ENCODE measurements at places on chromosomes 7 and 10.

DNA sequence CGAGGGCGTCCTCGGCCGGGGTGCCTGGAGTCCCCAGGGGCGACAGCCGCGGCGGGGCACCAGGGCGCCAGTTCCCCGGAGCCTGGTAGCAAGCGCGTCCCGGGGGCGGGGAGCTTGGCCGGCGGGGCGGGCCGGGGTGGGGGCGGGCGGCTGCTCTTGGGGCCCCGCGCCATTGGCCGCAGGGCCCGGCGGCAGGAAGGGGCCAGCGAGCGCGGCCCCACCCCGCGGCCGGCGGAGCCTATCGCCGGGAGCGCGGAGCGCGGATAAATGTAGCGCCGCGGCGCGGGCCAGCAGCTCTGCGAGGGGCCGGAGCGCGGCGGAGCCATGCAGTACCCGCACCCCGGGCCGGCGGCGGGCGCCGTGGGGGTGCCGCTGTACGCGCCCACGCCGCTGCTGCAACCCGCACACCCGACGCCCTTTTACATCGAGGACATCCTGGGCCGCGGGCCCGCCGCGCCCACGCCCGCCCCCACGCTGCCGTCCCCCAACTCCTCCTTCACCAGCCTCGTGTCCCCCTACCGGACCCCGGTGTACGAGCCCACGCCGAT, at the start of gene HHEX:
Gene HHEX, plus strand, starts transcription at position 293 of the 548 bp plus-strand sequence. Its CDS starts 32 bp downstream, at position 325.
- DNase-seq = peak; percentile 87

- no peak for DNase-seq
These were observed 12.5 kb downstream of the ITGB8 start for GRCh38 chr7:20343205-20343604.

- DNase-seq = no peak
These were observed 477.5 kb upstream of the FOXK1 start for GRCh38 chr7:4204513-4205165.

GRCh38 chr10:85611093-85611740, 755.4 kb downstream of the GRID1 start:
- no peak for DNase-seq

DNA sequence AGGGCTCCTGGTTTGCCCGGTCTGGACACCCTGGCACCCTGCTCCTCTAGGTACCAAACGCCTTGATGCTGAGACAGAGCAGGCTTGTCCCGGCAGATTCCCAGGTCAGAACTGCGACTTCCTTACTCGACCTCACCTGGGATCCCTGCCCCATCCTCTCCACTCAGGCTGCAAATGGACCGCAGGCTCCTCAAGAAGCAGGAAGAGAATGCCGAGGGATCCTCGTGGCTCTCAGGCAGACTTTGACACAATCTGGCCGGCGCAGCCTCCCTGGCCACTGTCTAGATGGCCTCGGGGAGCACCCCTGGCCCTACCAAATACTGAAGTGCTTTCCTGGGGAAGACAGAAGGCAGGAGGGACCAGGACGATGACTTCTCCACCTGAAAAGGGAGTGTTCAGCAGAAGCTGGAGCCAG, 421 bp upstream of the NODAL start:
- DNase-seq = no peak

DNA sequence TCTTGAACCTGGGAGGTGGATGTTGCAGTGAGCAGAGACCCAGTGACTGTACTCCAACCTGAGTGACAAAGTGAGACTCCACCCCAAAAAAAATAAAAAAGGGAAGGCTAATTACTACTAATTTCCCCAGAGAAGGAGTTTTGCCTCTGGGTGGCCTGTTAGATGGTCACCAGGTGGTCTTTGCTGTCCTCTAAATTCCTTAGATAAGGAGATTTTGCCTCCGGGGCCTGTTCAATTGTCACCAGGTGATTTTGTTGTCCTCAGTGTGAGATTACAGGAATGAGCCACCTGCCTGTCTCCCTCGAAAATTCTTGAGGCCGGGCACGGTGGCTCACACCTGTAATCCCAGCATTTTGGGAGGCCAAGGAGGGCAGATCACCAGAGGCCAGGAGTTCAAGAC, 24.4 kb upstream of the ZMIZ2 start:
- no peak for DNase-seq

DNA sequence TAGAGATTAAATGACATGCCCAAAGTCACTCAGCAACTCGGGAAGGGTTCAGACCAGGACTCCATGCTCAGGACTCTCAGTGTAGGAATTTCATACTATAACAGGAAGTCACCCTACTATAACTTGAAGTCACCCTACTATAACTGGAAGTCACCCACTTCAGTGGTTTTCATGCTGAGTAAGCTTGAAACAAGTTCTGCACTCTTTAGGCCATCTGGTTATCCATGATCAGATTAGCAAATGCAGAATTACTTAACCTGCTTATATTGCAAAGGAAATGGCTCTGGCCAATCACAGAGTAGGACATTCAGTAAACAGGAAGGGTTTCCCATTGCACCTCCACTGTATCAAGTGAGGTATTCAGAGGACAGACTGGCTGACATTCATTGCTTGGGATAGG, 1240.4 kb downstream of the GATA3 start:
- DNase-seq = peak; percentile 5

GRCh38 chr10:132542086-132542775, 4.6 kb downstream of the INPP5A start:
- DNase-seq = no peak

- DNase-seq = no peak
These were observed 186.1 kb upstream of the KAT6B start for GRCh38 chr10:74640134-74640921.

GRCh38 chr7:93723424-93724124, 149.1 kb upstream of the CALCR start:
- no peak for DNase-seq

DNA sequence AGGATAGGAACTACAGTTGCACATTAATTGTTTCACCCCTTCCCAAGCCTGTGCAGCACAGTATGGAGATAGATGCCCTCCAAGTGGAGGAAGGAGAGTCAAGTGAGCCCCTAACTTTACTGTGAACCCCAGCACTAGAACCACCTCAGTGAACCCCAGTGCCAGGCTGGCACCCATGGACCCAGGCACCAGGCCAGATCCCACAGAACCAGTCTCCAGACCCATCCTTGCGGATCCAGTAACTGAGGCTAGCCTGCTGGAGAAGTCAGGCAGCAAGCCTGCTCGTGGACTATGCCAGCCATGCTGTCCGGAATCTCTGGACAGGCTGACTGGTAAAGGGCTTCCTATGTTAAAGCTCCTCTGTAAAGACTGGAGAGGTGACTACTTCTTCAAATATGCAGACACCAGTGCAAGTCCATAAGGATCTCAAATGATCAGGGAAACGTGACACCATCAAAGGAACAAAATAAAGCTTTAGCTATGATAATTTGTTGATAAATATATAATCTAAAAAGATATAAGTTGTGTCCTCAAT, 27.7 kb downstream of the SHOC2 start:
- no peak for DNase-seq

GRCh38 chr10:108789336-108789735, 1134.0 kb downstream of the XPNPEP1 start:
- DNase-seq = no peak

GRCh38 chr10:28559618-28560017, 26.7 kb downstream of the WAC start:
- no peak for DNase-seq

- no peak for DNase-seq
These were observed 177.9 kb downstream of the RNF133 start for GRCh38 chr7:122520971-122521555.

DNA sequence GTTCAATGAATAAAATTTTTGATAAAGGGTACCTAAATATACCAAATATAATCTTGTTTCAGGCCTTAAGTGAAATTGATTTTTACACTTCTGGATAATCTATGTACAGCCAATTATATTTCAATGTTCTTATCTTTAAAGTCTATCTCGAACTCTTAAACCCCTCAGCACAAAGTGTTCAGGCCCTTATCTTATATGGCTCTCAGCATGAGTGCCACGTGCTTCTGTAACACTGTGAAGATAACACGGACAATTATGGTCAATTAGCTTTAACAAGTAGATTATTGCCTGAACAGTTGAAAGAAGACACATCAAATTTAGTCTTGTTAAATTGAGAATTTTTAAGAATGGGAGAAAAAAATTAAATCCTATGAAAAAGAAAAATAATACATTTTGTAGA, 40.4 kb upstream of the DMTF1 start:
- DNase-seq = no peak

DNA sequence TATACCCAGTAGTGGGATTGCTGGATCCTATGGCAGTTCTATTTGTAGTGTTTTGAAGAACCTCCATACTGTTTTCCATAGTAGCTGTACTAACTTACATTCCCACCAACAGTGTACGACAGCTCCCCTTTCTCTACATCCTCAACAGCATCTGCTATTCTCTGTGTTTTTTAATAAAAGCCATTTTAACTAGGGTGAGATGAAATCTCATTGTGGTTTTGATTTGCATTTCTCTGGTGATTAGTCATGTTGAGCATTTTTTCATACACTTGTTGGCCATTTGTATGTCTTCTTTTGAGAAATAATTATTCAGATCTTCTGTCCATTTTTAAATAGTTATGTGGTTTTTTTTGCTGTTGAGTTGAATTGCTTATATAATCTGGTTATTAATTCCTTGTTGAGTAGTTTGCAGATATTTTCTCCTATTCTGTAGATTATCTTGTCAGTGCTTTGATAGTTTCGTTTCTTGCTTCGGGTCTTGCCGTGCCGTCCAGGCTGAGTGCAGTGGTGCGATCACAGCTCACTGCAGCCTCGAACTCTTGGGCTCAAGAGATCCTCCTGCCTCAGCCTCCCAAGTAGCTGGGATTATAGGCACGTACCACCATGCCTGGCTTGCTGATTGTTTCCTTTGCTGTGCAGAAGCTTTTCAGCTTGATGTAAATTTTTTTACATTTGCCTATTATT, 12.0 kb downstream of the MTG1 start:
- no peak for DNase-seq

DNA sequence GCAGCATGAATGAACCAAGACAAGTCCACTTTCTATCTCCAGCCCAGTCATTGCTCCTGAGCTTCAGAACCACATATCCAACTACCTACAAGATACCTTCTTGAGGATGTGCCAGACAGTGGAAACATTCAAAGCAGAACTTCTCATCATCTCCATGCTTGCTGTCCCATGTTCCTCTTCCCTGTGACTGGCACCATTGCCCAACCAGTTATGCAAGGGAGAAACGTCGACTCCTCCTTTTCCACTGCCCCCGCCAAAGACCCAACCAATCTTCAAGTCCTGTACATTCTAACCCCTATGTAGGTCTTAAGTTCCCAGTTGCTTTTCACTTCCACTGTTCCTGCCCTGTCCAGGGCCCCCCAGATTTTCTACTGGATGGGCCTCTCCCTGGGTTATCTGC, 225.7 kb downstream of the RPS24 start:
- no peak for DNase-seq

- no peak for DNase-seq
These were observed 26.0 kb upstream of the MCU start for GRCh38 chr10:72665925-72666324.

GRCh38 chr7:18126281-18126680, 98.6 kb upstream of the PRPS1L1 start:
- DNase-seq = no peak

DNA sequence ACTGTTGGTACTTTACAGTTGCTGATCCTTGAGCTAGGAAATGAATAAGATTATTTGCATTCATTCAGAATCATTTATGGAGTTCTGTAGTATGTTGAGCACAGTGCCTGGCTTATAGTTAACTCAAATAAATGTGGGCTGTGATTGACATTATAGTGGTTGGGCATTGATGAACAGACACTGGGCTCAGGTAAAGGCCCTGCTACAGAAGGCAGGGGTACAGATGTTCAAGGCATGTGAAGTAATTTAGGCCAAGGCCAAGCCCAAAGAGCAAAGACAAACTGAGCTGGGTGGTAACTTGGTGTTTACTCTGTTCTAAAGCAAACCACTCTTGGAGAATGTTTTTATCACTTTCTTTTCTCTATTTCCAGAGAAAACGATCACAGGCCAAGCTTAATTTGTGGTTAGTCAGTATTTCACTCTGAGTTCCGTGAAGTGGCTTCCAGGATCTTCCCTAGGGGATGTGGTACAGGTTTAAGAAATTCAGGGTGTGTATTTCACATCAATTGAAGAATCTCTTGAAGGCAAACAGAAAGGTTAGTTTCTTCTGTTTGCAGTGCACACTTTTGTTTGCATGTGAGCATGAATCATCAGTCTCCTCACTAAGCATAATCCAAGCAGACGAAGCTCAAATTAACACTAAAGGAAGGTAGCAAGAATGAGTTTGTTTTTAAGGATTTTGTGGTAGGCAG, 113.9 kb upstream of the PRR15 start:
- no peak for DNase-seq

- DNase-seq = no peak
These were observed 94.0 kb downstream of the ELMO1 start for GRCh38 chr7:37354656-37355131.

DNA sequence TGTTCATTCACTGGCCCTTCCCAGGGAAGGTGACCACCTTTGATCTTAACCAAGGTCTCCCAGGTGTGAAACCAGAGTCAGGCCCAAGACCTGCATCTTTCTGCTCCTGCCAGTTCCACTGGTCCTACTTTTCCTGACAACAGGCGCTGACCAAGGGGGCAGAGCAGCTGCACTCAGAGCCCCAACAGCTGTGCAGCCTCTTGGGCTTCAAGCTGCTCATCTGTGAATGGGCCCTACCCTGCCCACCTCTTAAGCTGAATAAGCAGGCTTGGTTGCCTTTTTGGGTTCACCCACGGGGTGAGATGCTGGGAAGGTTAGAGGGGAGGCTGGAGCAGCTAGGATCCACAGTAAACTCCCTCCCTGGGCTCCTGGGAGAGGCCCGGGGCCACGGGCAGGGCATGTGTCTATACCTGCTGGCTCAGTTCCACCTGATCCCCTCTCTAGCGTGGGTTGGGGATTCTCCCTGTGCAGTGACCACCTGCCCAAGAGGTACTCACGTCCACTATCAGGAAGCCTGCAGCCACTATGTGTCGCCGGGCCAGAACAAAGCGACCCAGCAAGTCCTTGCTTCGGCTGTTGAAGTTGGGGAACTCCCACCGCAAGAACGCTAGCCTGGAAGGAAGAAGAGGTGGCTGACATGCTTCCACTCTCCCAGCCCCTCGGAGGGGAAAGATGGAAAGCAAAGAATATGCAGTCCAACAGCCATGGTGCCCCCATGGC, 10.6 kb downstream of the TBRG4 start:
- no peak for DNase-seq

GRCh38 chr7:51619880-51620279, 303.3 kb upstream of the COBL start:
- DNase-seq = no peak

- DNase-seq = no peak
These were observed 55.0 kb upstream of the PRR15 start for GRCh38 chr7:29508608-29509007.

GRCh38 chr10:11176746-11177145, 159.1 kb downstream of the CELF2 start:
- DNase-seq = no peak

DNA sequence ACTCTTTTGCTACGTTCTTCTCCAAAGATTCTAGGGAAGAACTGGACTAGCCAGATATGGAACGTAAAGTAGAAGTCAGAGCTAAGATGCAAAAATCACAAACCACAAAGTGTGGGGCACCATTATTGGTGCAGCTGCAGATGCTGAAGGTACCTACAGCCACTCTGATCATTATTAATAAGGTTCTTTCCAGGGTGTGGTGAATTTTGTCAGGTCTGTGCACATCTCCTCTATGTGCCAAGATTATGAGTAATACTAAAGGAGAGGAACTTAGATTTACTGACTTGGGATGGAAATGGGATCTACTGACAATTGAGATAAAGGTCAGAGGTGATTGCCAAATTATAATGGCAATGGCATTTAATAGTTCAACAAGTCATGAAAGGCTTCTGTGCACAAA, 148.2 kb downstream of the RAPGEF5 start:
- DNase-seq = no peak

GRCh38 chr7:41730668-41731067, 27.8 kb upstream of the INHBA start:
- no peak for DNase-seq

- no peak for DNase-seq
These were observed 47.2 kb downstream of the PWWP2B start for GRCh38 chr10:132443983-132444876.
